Right ventricle myocardium superior (tissue), 1 donor: ENCODE measurements at places on chromosomes 13 and 19. TPM values are rescaled to one million over a fixed set of nuclear protein-coding genes. Genes with fewer than 3 reads are reported as not detected.

Gene POU4F1
- total RNA-seq = not detected

Gene CEACAM20
- not detected for total RNA-seq

Gene PBX4
- total RNA-seq = not detected

Gene LMTK3
- total RNA-seq = 0.70 TPM

Gene LENG1
- total RNA-seq = 6.5 TPM

Gene ZNF536
- 4.8 TPM for total RNA-seq

Gene LHB
- total RNA-seq = not detected

Gene SERTAD1
- 10.9 TPM for total RNA-seq

Gene NLRP7
- not detected for total RNA-seq
